Activated naive CD4-positive, alpha-beta T cell (primary cell): ENCODE measurements at places on chromosomes 16 and 17.

DNA sequence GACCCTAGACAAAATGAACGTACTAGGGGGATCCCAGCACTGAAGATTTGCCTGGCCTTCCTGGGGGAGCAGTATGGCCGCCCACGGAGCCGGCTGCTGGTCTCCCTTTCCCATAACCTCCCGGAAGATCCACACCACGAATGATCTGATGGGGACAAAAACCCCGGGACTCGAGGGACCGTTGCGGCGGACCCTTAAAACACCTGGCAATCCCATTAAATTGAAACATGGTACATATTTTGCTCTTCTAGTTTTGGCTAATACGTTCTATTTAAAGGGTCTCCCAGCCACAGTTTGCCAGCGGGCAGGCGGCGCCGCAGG lies 45.2 kb upstream of the LCMT1 start:
- no peak for DNase-seq

DNA sequence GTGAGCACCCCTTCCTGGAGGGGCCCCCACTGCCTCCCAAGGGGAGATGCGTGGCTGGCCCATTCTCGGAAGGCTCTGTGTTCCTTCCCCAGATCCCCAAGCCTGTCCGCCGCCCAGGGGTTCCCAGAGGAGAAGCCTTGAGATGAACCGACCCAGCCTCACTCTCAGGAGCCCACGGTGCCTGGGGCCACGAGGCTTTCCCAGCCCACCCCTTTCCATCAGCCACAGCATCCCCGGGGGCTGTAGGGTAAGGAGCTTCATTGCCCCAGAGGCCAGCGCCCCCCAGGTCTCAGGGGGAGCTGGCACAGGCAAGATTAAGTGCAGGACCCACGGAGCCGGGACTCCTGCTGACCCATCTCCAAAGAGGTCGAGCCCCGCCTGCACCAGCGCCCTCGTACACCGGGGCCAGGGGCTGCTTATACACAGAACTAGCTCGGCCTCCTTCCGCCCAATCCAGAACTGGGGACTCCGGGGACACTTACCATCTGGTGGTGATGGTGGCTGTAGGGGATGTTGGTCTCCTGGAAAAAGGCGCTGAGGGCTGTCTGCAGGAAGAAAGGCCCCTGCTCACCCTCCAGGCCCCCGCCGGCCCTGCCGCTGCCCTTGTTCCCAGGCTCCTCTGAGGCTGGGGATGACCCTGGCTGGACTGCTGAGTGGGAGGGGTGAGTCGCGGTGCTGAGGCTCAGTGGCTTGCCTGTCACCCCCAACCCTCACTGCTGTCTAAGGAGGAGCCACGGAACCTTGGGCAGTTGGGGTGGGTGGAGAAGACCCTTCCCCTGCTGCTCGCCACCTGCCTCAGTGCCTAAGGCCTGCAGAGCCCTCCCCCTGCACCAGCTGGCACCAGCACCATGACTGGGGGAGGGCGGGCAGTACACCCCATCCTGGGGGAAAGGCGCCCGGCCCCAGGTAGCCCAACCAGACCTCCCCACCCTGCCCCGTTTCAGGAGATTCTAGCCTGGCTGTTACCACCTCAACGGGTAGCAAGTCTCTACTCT lies 4.4 kb downstream of the UBALD1 start:
- no peak for DNase-seq

DNA sequence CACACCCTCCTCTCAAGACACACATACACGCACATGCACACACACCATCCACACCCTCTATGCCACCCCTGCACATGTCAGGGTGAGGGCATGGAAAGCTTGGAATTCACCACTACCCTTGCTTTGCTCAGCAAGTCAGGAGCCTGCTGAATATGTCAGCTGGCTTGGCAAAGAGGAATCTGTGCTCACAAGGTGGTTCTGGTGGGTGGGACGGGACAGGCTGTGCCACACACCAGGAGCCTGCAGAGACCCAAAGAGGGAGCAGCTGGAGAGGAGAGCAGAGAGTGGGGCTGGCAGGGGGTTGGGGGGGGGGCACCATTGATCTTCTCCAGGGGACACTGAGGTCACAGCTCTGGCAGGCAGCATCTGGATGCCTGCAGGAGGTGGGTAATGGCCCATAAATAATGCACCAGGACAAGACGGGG lies 48.7 kb upstream of the NDRG4 start:
- DNase-seq: no peak

DNA sequence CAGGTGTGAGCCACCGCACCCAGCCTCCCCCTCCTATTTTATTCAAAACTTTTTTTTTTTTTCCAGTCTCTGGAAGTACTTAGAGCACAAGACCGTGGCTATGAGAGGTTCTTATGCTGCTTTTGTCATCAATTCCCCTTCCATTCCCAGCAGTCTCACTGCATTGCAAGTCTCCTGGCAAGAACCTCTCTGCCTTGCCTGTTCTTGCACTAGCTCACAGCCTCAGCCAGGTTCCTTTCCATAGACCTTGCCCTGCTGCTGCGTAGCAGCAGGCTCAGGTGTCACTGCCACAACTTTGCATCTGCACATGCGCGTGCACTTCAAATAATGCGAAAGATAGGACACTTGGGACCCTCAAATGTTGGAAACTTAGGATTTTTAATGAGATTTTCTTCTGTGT lies 15.6 kb downstream of the ATP6V0A1 start:
- no peak for DNase-seq

GRCh38 chr16:88013091-88013609 lies 61.9 kb downstream of the BANP start:
- DNase-seq: no peak

DNA sequence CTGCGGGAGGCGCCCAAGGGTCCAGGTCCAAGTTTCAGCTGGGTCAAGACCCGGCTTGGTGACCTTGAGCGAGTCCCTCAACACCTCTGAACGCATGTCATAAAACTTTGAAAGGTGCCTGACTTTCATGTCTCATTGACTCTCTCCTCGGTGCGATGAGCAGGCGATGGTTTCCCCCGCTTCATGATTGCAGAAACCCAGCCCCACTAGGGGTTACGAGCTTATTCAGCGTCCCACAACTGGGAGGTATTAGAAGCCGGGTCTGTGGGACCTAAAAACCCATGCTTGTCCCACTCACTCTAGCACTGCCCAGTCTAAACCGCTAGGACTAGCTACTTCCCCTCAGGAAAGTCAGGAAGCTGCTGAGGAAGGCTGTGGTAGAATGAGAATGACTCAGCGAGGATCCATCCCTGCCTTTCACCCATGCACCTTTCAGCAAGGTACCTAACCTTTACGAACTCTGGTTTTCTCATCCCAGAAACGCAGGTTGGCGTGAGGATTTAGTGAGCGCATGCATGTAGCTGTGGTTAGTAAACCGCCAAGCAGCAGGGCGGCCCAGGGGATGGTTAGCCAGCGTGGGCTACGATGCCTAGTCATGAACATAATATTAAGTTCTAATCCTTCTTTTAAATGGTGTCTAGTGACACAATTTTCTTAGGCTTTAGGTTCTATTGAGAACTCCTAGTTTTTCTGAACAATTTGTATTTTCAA lies 26.2 kb upstream of the RFFL start:
- DNase-seq: peak; percentile 10

DNA sequence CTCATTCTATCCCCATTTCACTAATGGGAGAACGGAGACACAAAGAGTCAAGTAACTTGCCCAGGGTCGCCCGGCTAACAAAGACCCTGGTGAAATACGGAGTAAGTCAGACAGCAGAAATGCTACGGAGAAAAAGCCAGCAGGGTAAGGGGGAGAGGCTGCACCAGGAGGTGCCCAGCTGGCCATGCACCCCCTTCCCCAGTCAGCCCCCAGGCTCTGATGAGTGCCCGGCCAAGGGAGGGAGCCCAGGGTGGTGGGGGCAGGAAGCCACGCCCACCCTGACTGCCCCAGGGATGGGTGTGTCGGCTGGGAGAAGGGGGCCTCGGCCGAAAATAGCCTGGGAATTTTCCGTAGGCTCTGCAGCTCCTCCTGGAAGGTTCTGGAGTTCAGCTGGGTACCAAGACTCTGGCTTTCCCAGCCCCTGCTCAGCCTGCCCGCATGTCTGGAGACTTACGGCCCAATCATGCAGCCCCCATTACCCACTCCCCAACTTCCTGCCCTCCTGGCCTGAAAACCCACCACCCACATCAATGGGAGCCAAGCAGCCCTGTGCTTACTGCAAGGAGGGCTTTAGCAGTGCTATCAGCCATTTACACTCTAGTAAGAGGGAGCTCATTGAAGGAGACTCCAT lies 4.2 kb downstream of the CARHSP1 start:
- DNase-seq: no peak

DNA sequence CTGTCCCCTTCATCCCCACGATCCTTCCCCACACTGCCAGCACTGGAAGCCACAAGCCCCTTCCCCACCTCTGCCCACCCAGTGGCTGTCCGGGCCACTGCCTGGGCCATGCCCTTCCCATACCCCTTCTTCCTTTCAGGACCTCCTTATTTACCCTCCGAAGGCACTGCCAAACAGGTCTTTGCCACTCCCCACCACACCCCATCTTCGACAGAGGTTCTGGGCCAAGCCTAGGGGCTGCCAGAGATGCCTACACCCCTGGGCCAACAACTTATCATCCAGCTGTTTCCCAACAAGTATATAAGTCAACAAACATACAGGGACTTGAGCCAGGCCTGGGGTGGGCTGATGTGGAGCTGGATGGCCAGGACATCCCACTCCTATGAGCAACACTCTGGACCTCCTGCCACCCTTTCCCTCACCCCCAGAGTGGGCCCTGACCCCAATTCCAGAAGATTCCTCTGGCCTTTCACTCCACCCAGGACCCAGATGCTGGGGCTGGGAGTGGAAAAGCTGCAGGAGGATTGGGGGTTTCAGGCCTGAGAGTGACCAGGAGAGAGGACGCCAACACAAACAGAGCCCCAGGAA lies 1.5 kb upstream of the PPP1R1B start:
- DNase-seq: no peak

GRCh38 chr17:12603566-12603965 lies 62.1 kb upstream of the MYOCD start:
- no peak for DNase-seq

- DNase-seq: no peak
These were observed 6.0 kb downstream of the LYRM1 start for GRCh38 chr16:20906341-20907255.

- DNase-seq: no peak
These were observed 129.1 kb downstream of the SNX11 start for GRCh38 chr17:48236681-48237134.

- DNase-seq: no peak
These were observed 18.1 kb upstream of the GHDC start for GRCh38 chr17:42212382-42212781.

DNA sequence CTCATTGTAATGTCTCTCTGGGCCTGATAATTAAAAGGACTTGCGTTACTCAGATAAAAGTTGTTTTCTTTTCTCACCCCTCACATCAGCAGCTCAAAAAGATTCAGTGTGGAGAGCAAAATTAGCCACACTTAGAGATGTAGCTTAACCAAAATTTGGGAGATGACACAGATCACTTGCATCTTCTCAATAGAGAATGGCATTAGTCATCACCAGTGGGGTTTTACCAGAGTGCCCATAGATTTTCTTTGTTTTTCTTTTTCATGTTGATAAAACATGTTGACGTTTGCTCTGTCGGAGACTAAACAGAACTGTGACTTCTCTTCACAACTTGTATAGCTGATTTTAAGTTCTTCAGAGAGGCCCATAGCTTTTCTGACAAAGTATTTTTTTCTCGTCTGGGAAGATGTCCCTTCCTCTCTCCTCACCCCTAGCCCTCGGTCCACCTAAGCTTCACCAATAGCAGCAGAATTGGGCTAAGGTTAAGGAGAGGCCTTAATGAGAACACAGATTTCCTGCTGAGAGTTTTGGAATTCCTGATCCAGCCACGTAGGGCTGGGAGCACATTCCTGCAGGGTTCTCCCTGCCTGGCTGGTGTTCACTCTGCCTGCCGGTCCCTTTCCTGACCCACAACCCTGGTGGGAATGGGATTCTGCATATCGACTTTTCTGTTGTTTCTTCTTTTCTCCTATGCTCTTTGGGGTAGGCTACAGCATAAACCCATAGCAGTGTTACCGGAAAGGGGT lies 92.6 kb downstream of the CACNG3 start:
- no peak for DNase-seq

DNA sequence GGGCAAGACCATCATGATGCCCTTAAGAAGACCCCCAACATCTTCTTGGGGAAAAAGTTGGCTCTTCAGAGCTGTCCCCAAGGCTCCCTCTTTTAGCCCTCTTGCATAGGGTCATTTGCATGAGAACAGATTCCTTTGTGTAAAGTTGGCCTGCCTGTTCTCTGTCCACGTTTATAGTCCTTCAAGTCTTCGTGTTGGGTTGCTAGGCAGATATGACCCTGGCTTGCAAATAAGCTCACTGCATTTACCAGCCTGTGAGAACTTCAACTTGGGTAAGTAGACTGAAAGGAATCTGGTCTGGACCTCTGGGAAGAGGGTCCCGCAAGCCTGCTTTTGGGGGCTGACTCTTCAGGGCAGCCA lies 2.9 kb downstream of the ARSG start:
- no peak for DNase-seq

DNA sequence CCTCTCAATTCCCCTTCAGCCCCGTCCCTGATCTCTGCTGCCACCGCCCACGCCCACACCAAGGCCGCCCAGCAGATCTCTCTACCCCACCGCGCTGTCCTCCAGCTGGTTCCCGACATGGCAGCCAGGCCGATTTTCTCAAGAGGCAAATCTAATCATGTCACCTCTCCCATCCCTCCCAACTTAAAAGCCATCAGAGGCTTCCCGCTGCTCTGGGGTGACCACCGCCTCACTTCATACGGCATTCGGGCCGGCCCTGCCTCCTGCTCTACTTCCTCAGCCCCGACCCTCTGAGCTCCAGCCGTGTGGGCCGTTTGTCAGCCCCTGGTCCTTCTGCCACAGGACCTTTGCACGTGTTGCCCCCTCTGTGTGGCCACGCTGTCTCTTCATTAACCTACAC lies 63.2 kb downstream of the RPH3AL start:
- DNase-seq: no peak

GRCh38 chr16:2919511-2920255 lies 8.0 kb downstream of the FLYWCH1 start:
- no peak for DNase-seq

- no peak for DNase-seq
These were observed 178.9 kb downstream of the TMEM132E start for GRCh38 chr17:34758316-34758715.

GRCh38 chr17:67377488-67378453 lies 690 bp downstream of the PITPNC1 start:
- DNase-seq: peak; percentile 53

GRCh38 chr16:67731071-67731752 lies 12.1 kb upstream of the GFOD2 start:
- DNase-seq: no peak

- no peak for DNase-seq
These were observed 77.5 kb downstream of the CDK5R1 start for GRCh38 chr17:32564325-32564724.

DNA sequence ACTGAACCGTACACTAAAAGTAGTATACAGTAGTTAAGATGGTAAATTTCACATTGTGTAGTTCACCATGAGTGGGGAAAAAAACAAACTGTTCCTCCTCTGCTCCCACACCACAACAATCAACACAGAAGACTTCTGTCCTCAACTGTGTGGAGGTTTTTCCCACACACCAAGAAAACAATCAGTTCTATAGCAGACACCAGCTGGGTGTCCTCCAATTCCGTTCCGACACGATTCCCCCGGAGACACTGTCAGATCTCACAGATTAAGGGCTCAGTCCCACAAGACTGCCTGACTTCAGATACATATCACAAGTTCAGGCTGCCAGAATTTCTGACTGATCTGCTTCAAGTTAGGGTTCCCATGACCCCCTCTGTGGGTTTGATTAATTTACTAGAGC lies 31.8 kb downstream of the BBS2 start:
- no peak for DNase-seq
